OCI-LY7 (cell line): ENCODE measurements at places on chromosomes 4 and X.

DNA sequence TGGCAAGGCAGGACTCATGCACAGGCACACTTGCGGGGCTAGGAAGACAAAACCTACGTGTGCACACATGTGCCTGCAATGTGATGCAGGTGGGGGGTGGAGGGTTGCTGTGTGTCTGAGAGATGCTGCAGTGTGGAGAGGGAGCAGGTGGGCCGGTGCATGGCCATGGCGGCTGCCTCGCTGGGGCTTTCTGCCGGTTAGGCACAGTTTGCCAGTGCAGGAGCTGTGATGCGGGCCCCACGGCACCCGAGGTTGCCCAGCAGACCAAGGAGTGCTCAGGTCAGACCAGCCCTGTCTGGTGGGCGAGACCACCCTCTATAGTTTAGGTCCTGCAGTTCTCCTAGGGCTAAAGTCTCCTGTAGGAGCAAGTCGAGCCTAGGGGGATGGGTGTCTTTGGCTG is 4.4 kb upstream of the AFM start:
- DNase-seq: no peak

DNA sequence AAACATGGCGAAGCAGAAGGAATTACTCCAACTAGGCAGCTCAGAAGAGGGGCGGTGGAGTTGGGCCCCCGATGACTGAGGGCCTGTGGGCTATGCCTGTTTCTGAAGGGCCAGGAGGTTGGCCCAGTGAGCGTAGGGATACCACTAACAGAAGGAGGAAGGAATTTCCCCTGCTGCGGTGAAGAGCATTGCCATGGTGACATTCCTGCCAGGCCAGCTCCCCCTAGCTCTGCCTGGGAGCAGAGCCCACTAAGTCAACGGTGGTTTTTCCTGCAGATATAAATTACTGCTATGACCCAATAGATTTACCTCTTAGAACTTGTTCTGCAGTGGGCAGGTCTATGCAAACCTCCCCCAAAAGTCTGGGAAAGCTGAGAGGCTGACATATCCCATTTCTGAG is 28.9 kb upstream of the HMX1 start:
- DNase-seq: no peak

GRCh38 chr4:139668658-139669201 is 3.1 kb downstream of the MGST2 start:
- DNase-seq: no peak

GRCh38 chr4:11166606-11167005 is 262.1 kb downstream of the HS3ST1 start:
- DNase-seq: no peak

GRCh38 chr4:87410157-87410556 is 12.2 kb upstream of the NUDT9 start:
- DNase-seq: no peak

DNA sequence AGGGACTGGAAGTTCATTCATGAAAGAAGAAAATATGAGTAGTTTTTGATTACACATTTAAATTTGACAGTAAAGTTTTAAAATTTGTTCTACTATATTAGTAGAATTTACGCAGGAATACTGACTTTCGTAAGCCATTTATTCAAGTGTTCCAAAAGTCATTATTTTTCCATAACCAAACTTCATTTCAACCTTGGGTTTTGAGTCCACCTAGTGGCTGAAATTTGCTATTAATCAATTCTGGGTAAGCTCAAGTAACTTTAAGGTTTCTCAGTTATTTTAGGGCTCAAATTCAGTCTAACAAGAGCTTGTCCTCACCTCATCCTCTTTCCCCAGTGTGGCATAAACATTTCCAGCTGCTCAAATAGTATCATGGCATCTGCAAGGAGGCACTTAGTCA is 175.4 kb downstream of the SH3BGRL start:
- peak; percentile 23 for DNase-seq

DNA sequence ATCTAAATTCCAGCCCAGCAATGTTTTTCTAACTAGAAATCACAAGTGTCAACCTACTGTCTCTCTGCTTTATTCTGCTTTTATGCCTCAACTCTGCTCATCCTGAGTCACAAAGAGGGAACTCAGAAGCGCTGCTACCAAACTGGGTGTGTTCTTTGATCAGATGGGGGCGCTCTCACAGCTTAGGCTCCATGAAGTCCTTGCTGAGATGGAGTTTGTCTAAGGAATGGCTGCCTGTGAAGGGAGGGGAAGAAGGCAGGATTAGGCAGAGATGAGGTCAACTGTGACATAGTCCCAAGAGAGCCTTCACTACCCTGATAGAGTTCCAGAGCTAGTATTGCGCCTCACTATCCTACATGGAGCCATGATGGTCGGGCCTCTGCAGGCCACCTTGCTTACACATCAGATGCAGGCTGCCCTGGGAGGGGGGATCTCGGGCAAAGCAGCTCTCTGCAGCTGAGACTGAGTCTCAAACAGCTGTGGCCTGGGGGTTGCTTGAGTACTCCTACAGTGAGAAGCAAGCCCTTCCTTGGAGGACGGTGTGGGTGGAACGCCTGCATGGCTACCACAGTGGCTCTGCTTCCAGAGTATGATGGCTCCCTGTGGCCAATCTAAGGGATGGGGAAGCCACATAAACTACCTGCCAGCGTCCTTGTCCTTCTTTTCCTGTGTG is 219.9 kb downstream of the CCNG2 start:
- DNase-seq: no peak
